ENCODE measurements at places on chromosomes 3 and 15.

DNA sequence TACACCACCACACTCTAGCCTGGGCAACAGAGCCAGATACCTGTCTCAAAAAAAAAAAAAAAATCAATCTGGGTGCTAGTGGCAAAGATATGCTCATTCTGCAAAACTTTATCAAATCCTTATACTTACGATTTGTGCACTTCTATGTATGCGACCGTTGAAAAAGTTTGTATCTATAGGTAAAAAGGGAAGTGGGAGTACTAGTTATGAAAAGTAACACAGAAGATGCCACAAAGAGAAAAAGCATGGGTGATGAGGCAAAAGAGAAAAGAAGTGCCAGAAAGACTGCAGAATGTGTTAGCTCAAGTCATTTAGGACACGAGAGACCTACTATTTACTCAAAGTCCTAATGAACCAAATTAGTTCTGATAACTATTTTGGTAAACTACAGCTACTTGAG is 407.8 kb downstream of the SHQ1 start:
- no peak for DNase-seq

DNA sequence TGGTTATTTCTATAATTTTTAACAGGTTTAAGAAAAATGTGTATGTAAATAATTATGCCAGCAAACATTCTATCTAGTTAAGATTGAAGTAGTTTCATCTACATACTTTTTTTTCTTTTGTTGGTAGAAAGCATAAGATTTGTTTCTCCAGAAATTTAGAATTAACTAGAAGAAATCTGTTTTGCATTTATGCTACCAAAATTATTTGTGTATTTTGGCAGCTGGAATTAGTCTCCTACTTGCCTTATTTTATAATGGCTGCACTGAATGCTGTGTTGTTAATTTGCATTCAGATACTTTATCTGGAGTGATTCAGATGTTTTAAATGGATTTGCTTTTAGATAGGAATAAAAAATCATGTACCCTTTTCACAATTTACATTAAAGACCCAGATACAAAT is 100.2 kb upstream of the NAALADL2 start:
- DNase-seq, result no peak

- no peak for DNase-seq
Measured at GRCh38 chr3:164460851-164461250, 617.4 kb downstream of the SI start.

- peak; percentile 55 for DNase-seq
Measured at GRCh38 chr3:9397906-9398699, 688 bp downstream of the SETD5 start.

DNA sequence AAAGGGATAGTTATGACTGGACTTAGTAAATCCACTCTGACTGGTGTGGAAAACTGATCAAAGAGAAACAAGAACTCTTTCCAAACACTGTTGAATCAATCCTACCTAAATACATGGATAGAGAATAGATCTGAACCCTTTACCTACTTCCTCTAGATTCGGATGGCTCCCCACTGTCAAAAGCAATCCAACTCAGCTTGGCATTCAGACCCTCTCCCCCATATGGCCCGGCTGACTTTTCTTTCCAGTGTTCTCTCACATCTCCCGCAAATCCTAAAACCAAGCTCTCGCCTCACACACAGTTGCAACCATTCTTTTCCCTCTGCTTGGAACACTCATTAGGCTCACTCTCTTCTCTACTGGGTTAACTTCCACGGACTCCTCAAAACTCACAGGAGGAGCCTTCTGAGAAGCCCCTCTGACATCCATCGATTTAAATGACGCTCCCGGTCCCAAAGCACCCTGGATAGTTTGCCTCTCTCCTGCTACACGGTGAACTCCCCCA is 639 bp downstream of the SPICE1 start:
- DNase-seq, result peak; percentile 26

GRCh38 chr3:4297486-4297885 is 5.7 kb upstream of the SETMAR start:
- DNase-seq, result no peak

- no peak for DNase-seq
Measured at GRCh38 chr15:67010898-67011616, 54.3 kb upstream of the SMAD3 start.

DNA sequence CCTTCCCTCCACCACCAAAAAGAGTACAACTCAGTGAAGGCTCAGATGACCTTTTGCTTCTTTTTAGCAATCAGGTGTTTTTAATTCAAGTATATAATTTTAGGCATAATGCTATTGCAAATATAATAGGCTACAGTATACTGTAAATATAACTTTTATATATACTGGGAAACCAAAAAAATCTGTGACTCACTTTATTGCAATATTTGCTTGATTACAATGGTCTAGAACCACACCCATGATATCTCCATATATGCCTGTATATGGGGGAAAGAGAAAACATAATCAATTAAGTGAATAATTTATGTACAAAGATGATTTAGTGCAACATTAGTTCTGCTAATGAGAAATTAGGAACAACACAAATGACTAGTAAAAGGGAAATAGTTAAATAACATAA is 134.3 kb downstream of the TLE3 start:
- DNase-seq, result no peak

DNA sequence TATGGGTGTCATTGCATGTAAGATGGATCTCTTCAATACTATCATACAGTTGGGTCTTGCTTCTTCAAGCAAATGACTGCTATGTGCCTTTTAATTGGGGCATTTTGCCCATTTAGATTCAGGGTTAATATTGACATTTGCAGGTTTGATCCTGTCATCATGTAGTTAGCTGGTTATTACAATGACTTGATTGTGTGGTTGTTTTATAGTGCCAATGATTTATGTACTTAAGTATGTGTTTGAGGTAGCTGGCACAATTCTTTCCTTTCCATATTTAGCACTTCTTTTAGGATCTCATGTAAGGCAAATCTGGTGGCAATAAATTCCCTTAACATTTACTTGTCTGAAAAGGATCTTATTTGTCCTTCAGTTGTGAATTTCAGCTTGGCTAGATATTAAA is 267.5 kb downstream of the VGLL3 start:
- no peak for DNase-seq

DNA sequence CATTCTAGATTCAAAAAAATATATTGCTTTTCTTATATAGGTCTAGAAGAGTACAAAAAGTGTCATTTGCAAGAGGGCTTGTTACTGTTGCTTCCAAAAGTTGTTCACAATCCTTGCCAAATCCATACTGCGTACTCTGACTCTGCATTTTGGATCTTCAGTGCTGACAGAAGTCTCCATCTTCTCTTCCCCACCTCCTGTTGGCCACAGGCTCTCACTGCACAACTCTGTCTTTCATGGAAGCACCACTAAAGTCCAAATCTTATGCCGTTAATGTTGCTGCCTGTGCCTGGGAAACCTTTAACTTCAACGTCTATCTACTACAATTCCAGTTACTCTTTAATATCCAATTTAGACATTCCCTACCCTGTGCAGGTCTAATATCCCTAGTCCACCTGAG is 419.9 kb downstream of the NR2F2 start:
- DNase-seq, result no peak

GRCh38 chr15:73767806-73768501 is 14.8 kb upstream of the INSYN1 start:
- DNase-seq, result no peak

DNA sequence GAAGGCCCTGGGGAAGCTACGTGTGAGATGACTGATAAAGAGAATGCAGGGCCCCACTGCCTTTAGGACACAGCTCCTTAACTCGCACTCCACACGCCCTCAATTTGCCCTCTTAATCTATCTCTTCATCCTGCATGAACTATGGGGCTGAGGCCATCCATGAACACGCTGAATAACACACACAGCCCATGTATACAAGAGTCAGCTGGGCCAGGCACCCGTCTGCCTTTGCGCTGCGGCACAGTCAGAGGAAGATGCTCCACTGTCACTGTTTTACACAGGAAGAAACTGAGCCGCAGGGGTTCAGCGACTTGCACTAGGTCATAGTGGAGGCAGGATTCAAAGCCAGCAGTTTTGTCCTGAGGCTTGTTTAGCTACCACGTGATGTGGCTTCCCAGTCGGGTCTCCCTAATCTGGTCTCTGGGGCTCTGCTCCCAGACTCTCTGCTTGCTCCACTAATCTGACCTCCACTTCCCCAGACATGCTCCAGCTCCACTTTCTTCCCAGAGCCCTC is 43.9 kb downstream of the TLE3 start:
- DNase-seq, result no peak

GRCh38 chr15:37361621-37362020 is 261.3 kb upstream of the MEIS2 start:
- DNase-seq, result peak; percentile 45

DNA sequence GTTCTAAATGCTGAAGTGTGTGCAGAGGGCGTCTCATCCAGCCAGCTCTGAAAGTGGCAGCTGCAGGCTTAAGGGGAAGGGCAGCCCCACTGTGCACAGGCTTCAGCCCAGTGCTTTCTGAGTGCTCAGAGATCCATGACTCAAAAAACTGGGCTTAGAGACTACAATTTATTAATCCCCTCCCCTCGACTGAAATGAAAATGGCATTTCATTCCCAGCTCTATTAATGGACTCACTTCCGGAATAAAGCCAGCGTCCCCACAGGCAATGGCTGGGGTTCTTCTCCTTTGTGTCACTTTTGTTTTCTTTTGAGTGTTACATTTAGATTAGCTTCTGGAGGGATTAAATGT is 55.5 kb upstream of the PLXNA1 start:
- peak; percentile 52 for DNase-seq
